ENCODE measurements at places on chromosomes 13 and 19. TPM values are rescaled to one million over a fixed set of nuclear protein-coding genes. Genes with fewer than 3 reads are reported as not detected.
A peak's percentile ranks its signal among the peaks of the same experiment; 100 is the strongest.

Gene ZNF575
- not detected for total RNA-seq

Gene ZNF506
- total RNA-seq, result 6.1 TPM

Gene NCAN
- not detected for total RNA-seq

Gene NLRP9
- total RNA-seq, result not detected

Gene MAG
- not detected for total RNA-seq

Gene ZNF627
- total RNA-seq, result 32.8 TPM

Gene ZNF682
- 4.8 TPM for total RNA-seq

DNA sequence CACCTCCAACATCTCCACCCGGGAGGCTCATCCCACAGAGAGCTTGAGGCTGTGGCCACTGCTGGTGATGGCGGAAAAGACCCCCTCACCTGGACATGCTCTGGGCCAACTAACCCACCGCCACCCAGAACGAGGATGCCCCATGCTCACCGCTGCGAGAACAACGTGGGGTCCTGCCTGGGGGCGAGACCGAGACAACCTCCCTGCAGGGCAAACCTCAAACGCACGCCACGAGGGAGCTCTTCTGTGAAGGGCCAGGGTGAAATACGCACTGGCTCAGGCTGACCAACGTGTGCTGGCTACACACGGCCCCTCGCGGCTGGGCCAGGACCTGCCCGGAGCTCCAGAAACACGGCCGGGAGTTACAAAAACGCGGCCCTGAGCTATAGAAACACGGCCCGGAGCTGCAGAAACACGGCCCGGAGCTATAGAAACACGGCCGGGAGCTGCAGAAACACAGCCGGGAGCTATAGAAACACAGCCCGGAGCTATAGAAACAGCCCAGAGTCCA lies 19.0 kb upstream of the PLPP2 start:
- DNase-seq, result no peak

GRCh38 chr19:34596989-34597388 lies 80.0 kb downstream of the SCGB2B2 start:
- no peak for DNase-seq

DNA sequence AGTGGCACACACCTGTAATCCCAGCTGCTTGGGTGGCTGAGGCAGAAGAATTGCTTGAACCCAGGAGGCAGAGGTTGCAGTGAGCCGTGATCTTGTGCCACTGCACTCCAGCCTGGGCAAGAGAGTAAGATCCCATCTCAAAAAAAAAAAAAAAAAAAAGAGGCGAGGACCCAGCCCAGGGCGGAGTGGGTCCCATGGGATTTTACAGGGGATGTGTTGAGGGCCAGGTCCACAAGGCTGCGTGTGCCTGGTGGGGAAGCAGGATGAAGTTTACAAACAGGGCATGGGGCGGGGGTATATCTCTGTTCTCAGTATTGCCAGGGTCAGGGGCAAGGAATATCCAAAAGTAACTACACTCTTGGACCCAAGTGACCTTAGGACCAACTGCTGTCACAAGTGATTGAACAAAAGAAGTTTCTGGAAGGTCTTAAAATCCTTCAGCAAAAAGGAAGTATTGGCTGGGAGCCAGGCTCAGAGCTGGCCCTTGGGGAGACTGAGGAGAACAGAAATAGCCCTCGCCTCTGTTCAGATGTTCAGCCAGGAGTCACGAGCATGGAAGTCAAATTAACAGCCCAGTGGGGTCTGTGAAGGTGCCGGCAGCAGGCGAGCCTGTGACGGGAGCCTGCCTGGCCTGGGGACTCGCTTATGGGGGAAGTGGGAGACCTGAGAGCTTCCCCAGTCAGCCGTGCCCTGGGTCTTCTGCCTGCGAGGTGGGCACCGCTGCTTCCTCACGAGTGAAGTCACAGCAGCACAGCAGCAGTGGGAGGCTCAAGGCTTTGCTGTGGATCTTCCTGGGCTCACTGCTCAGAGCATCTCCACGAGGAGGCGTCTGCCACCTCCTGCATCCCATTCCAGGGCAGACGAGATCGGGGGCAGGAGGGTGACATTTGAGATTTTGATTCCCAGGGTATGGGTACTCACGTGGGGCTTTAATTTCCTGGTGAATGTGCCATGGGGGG lies 6.4 kb downstream of the MYO9B start:
- no peak for DNase-seq

- DNase-seq, result no peak
Measured at GRCh38 chr13:84931264-84931663, 868.0 kb downstream of the SLITRK6 start.

- DNase-seq, result peak; percentile 27
Measured at GRCh38 chr19:33374236-33374714, 766 bp downstream of the CEBPG start.

DNA sequence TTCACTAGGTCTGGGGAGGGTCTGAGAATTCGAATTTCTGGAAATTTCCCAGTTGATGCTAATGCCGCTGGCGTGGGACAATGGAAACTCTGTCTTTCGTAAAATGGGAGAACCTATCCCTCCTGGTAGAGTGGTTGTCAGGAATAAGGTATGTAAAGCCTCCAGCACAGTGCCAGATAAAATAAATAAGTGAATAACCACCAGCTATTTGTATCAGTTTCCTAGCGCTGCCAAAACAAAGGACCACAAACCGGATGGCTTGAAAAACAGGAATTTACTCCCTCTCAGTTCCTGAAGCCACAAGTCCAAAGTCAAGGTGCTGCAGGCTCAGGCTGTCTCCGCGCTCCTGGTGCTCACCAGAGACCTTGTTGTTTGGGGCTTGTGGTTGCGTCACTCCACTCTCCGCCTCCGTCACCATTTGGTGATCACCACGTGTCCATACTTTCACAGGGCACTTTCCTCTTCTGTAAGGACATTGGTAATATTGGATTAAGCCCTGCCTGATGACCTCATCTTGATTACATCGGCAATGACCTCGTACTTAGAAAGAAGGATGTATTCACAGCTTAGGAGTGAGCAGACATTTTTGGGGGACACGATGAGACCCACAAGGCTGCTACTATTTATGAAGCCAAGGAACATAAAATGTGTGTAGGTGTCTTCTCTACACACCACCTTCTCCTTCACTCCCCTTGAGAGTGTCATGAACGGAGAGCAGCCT lies 428.5 kb downstream of the IRS2 start:
- peak; percentile 74 for DNase-seq

DNA sequence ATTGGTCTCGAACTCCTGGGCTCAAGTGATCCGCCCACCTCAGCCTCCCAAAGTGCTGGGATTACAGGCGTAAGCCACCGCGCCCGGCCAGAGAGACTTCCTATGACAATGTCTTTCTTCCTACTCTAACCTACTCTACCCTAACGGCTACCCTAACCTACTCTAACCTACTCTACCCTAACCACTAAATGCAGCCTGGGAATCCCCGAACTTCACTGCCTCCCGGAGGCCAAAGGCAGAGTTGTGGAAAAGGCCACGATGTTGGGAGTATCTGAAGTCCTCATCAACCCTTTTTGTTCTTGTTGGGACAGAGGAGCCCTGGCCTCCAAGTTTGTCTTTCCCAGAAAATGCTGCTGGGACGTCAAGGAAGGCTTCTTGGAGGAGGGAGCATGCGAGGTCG lies 967 bp upstream of the NR2C2AP start:
- DNase-seq, result no peak

- DNase-seq, result peak; percentile 39
Measured at GRCh38 chr13:29573190-29573589, 22.3 kb downstream of the SLC7A1 start.

DNA sequence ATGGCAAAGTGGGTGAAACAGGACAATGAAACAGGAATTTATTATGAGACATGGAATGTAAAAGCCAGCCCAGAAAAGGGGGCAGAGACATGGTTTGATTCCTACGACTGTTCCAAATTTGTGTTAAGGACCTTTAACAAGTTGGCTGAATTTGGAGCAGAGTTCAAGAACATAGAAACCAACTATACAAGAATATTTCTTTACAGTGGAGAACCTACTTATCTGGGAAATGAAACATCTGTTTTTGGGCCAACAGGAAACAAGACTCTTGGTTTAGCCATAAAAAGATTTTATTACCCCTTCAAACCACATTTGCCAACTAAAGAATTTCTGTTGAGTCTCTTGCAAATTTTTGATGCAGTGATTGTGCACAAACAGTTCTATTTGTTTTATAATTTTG lies 8.6 kb downstream of the CLN5 start:
- no peak for DNase-seq

- no peak for DNase-seq
Measured at GRCh38 chr13:26780411-26780810, 19.8 kb upstream of the GPR12 start.

DNA sequence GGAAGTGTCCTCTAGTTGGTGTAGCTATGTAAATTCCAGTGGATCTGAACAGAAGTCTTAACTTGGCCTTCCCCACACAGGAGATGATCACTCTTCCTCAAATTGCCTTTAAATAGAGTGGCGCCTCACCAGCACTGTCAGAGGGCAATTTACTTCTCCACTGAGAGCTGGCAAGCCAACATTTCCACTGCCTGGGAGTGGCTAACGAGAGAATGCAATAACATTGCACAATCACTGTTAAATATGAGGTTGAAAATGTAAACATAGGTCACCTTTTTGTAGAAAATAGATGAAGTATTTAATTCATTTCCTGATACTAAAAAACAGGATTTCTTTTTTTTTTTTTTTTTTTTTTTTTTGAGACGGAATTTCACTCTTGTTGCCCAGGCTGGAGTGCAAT lies 55.4 kb upstream of the UBL3 start:
- DNase-seq, result peak; percentile 56

GRCh38 chr13:100443998-100444328 lies 144.6 kb downstream of the GGACT start:
- no peak for DNase-seq

DNA sequence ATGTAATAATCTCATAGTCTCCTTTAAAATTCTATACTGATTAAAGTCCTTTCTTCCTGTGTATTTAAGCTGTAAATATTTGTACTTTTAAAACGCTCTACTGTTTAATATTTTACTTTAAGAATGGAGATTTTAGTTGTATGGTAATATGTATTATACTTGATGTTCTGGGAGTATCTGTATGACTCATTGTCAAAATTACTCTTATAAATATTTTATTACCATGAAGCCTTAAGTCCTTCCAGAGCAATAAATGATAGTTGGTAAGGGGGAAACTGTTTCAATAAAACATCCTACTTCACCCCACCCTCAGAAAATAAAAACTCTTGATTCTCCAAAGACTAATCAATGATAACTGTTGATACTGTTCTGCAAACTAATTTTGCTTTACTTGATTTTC lies 6.4 kb downstream of the PCDH9 start:
- peak; percentile 32 for DNase-seq

Data from IMR-90 (cell line).